ENCODE measurements at places on chromosomes 3 and 15. TPM values are rescaled to one million over a fixed set of nuclear protein-coding genes. Genes with fewer than 3 reads are reported as not detected.
A peak's percentile ranks its signal among the peaks of the same experiment; 100 is the strongest.

The TMA7 gene
- total RNA-seq = 364 TPM

The FGF12 gene
- not detected for total RNA-seq

The ISG20 gene
- 141 TPM for total RNA-seq

The C2CD4A gene
- not detected for total RNA-seq

The SUSD5 gene
- total RNA-seq = not detected

The ASB14 gene
- total RNA-seq = not detected

- no peak for DNase-seq
- H3K36me3 ChIP-seq = no peaks in the 10 kb centered on the region
- H3K4me3 ChIP-seq = no peak overlapping the region
- H3K27me3 ChIP-seq = peaks cover 29% of the 10 kb centered on the region
- H3K27ac ChIP-seq = no peak overlapping the region
- H3K4me1 ChIP-seq = no peaks in the 10 kb centered on the region
These were observed 8.7 kb upstream of the RFX7 start for GRCh38 chr15:56252386-56252785.

DNA sequence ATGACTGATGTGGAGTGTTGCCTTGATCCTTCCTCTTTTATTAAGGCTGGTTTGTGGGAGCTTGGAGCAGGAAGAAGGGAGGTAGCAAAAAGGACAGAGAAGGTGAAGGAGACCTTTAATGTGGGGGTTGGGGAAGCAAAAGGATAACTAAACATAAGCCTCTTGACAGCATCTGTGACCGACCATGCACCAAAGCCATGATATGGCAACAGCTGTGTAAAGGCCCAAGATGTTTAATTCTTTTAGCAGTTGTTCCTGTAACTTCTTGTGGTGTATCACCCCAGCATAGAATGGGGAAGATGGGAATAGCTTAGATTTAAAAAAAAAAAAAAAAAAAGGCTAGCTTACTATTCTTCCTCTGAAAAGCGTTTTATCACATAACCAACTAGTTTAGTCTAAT, 194.7 kb downstream of the KLHL25 start:
- H3K36me3 ChIP-seq = peaks cover 35% of the 10 kb centered on the region
- DNase-seq = no peak
- no peak overlapping the region for H3K27ac ChIP-seq
- no peaks in the 10 kb centered on the region for H3K27me3 ChIP-seq
- H3K4me3 ChIP-seq = no peak overlapping the region
- peaks cover 40% of the 10 kb centered on the region for H3K4me1 ChIP-seq

DNA sequence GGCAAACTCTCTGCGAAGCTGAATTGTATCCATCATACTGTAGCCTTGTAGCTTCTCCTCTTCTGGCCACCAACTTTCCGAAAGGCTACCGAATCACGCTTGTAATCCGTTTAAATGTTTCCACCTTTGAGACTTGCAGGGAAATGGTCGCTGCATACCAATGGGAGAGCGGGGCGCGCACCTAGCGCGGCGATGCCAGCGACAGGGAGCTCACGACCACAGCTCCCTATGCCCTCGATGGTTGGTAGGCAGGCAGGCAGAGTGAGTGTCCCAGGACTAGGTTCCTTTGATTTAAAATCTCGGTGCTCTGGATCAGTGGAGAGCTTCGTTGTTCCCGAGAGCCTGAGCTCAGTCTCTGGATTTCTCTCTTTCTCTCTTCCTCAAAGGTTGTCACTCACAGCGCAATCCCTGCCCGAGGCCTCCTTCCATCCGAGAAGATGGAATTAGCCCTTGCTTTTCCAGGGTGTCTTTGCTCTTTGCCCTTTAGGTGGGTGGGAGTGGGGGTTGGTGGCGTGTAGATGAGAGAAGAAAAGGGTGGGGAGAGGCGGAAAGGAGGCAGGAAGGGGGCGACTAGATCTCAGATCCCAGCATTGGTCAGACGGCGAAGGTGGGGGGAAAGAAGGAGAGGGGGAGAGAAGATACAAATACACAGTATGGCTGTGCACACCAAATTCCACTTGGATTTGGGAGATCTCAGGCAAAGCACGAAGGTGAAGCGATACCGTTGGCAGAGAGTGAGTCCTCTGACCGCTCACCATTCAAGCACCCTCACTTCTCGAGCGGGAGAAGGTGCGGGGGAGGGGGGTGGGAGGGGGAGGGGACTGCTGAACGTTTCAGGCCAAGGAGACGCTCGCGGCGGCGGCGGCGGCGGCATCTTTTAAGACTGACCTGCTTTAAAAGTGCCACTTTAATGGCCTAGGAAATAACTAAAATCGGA, at the start of gene SLITRK3:
TSS of gene SLITRK3 (minus strand) at position 745 of the 937 bp plus-strand sequence. CDS start 5,554 bp downstream, outside the sequence.
- no peak within 1 kb of the TSS for H3K4me3 ChIP-seq
- H3K27me3 ChIP-seq = peaks cover 53% of the 10 kb centered on the region
- no peak for DNase-seq
- H3K4me1 ChIP-seq = no peaks in the 10 kb centered on the region
- H3K36me3 ChIP-seq = peaks cover 2% of the 10 kb centered on the region
- peak within 1 kb of the TSS; percentile 30 for H3K27ac ChIP-seq

DNA sequence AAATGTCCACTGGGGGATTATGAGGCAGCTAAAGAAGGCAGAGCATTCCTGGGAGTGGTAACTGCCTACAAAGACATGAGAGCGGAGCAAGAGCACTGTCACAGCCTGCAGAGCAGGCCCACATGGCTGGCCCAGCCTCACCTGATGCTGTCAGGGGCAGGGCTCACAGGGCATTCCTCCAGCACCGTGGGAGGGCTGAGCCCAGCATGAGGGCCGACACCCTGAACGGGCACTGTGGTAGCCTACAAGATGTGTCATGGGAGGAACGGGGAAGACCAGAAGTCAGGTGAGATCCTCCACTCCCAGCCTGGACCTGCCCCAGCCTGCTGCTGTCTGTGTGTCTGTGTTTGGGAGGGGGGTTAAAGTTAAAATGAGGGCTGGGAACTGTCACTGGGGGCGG, 30.1 kb downstream of the CCDC12 start:
- peaks cover 85% of the 10 kb centered on the region for H3K4me1 ChIP-seq
- H3K4me3 ChIP-seq = no peak overlapping the region
- DNase-seq = no peak
- peaks cover 38% of the 10 kb centered on the region for H3K36me3 ChIP-seq
- no peaks in the 10 kb centered on the region for H3K27me3 ChIP-seq

DNA sequence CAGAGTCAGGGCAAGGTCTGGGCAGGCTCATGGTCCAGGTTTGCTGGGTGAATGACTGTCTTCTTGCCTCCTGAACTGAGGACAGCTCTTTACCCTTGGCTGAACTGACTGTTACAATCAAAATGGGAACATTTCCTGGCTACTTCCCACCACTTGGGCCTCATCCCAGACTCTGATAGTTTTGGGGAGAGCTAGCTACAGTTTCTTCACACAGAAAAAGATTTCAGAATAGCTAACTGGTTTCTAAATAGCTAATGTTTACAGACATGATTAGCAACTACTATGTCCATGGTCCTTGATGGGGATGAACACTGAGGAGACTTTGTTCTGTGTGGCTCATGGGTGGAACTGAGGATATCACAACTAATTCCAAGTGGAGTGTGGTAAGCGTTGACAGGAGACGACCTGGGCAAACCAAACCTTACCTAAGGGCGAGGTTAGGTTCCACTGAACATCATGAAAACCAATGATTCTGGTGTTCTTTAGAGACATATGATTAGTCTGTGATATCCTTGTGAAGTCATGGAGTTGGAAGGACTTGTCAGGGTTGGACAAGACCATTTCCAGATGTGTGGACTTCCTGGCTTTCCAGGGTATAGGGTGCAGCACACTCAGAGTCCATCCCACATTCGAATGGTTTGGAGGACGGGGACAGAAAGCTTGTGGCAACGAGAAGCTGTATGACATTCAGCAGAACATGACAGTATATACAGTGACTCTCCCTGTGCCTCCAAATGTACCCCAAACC, 7.3 kb downstream of the ALPK3 start:
- no peaks in the 10 kb centered on the region for H3K4me1 ChIP-seq
- DNase-seq = no peak
- no peaks in the 10 kb centered on the region for H3K36me3 ChIP-seq
- H3K4me3 ChIP-seq = no peak overlapping the region
- no peak overlapping the region for H3K27ac ChIP-seq

- peaks cover 36% of the 10 kb centered on the region for H3K4me1 ChIP-seq
- H3K36me3 ChIP-seq = no peaks in the 10 kb centered on the region
- peak; percentile 56 for DNase-seq
These were observed 1.4 kb downstream of the ETV5 start for GRCh38 chr3:186107215-186108105.

- no peak for DNase-seq
- peak overlapping the region; percentile 89 for H3K27ac ChIP-seq
- peaks cover 60% of the 10 kb centered on the region for H3K36me3 ChIP-seq
- H3K4me1 ChIP-seq = peaks cover 68% of the 10 kb centered on the region
- no peaks in the 10 kb centered on the region for H3K27me3 ChIP-seq
- peak overlapping the region; percentile 34 for H3K4me3 ChIP-seq
These were observed 9.9 kb downstream of the GPR15 start for GRCh38 chr3:98541695-98542094.

- no peaks in the 10 kb centered on the region for H3K27me3 ChIP-seq
- DNase-seq = no peak
- no peak overlapping the region for H3K4me3 ChIP-seq
- H3K36me3 ChIP-seq = no peaks in the 10 kb centered on the region
- H3K4me1 ChIP-seq = no peaks in the 10 kb centered on the region
- H3K27ac ChIP-seq = no peak overlapping the region
These were observed 181.0 kb downstream of the SI start for GRCh38 chr3:164897342-164897741.

GRCh38 chr3:194537732-194538247, 51.0 kb upstream of the ATP13A3 start:
- H3K27me3 ChIP-seq = no peaks in the 10 kb centered on the region
- H3K4me1 ChIP-seq = peaks cover 12% of the 10 kb centered on the region

DNA sequence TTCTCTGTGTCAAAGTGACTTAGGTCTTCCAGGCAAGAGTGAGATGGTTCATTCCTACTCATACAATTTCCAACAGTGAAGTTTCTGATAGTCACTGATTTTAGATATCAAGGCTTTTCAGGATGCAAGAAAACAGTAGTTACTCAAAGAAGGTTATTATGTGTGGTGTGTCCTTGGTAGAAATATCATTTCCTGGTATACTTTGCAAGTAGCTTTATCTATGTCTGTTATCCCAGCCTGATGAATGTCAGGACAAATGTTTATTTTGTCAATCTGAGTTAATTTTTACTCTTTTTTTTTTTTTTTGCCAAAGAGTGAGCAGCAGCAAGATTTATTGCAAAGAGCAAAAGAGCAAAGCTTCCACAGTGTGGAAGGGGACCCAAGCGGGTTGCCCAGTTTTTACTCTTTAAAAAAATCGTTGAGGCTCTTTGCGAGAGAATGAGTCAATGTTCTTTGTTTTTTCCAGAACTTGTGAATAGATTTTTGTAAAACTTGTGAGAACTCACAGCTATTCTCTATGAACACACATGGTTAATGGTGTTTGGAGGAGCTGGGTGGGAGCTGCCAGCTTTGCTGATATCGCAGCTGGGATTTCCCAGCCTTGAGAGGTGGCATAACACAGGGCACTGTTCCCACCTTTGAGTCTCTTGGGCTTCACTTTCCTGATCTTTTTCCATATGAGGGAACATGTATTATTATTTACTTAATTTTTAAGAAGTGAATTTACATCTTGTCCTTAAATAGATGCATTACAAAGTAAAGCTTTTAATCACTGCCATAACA, 51.9 kb downstream of the SV2B start:
- no peaks in the 10 kb centered on the region for H3K4me1 ChIP-seq
- H3K27ac ChIP-seq = no peak overlapping the region
- no peak overlapping the region for H3K4me3 ChIP-seq
- no peaks in the 10 kb centered on the region for H3K36me3 ChIP-seq

DNA sequence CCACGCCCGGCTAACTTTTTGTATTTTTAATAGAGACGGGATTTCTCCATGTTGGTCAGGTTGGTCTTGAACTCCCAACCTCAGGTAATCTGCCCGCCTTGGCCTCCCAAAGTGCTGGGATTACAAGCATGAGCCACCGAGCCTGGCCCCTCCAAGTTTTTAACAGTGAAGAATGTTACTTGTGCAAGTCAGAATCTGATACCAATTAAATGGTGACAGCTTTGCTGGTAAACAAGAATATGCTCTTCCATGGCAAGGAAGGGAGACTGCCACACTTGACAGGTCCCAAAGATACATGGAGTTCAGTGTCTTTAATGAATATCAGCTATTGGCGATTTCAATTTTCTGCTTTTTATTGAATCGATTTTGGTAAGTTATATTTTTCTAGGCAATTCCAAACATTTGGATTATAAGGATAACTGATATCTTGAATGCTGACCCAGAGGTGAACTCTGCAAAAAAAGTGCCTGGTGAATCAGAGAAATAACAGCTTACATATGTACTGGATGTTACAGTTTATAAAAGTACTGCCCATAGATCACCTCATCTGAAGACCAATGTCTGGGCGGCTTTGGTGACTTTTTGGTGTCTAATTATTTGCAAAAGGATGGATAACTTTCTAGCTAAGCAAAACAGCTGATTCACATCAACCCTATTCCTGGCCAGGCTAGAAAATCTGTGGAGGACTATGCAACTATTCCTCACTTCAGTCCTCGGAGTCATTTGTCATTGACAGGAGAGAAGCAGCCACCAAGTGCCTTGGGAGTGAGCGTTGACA, 1.2 kb downstream of the PARP16 start:
- peak overlapping the region; percentile 80 for H3K27ac ChIP-seq
- H3K36me3 ChIP-seq = peaks cover 16% of the 10 kb centered on the region
- peak overlapping the region; percentile 86 for H3K4me3 ChIP-seq
- no peak for DNase-seq
- no peaks in the 10 kb centered on the region for H3K27me3 ChIP-seq
- peaks cover 29% of the 10 kb centered on the region for H3K4me1 ChIP-seq

- no peaks in the 10 kb centered on the region for H3K36me3 ChIP-seq
- peak overlapping the region; percentile 78 for H3K4me3 ChIP-seq
- H3K4me1 ChIP-seq = peaks cover 27% of the 10 kb centered on the region
- no peak for DNase-seq
- H3K27ac ChIP-seq = no peak overlapping the region
- peaks cover 17% of the 10 kb centered on the region for H3K27me3 ChIP-seq
These were observed 758 bp upstream of the SNX33 start for GRCh38 chr15:75646944-75647364.

DNA sequence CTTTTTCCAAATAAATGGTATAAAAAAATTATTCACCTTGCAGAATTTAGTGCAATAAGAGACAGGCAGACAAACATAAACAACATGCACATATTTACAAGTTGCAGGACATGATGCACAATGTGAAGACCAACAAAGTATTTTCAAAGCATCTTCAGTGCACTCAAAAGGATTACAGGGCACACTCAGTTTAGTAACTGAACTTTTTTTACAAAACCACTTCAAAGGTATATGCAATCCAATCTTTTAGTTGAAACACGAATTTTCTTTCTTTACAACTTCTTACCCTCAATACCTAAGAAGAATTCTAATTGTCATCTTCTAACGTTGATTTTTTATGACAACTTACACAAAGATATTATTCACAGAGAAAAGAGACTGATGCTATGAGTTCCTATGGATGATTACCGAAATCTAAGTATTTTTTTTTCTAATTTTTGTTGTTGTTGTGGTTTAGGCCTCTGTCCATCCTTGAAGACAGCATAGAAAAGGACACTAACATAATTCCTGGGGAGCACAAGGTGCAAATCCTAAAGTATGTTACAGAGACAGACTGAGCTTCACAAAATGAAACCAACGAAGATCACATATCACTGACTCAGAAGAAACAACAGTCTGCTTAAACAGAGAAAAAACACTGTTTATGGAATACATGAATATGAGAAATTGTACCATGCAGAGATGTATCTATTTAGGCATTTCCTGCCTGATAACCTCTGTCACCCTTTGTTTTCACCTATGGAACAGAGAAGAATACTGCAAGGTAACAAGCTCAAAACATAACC, 50.3 kb downstream of the ZMAT3 start:
- H3K27me3 ChIP-seq = no peaks in the 10 kb centered on the region
- H3K4me1 ChIP-seq = peaks cover 31% of the 10 kb centered on the region
- H3K4me3 ChIP-seq = peak overlapping the region; percentile 6
- H3K36me3 ChIP-seq = peaks cover 14% of the 10 kb centered on the region
- no peak for DNase-seq

GRCh38 chr3:196757876-196758739, 18.5 kb downstream of the PAK2 start:
- peaks cover 66% of the 10 kb centered on the region for H3K36me3 ChIP-seq
- H3K27ac ChIP-seq = peak overlapping the region; percentile 58
- H3K27me3 ChIP-seq = no peaks in the 10 kb centered on the region
- no peak for DNase-seq
- H3K4me3 ChIP-seq = no peak overlapping the region
